HS-27A (cell line): ENCODE measurements at places on chromosomes 6 and 20.

- DNase-seq = no peak
Observed at GRCh38 chr6:28360961-28361360, 11.2 kb downstream of the ZKSCAN3 start.

DNA sequence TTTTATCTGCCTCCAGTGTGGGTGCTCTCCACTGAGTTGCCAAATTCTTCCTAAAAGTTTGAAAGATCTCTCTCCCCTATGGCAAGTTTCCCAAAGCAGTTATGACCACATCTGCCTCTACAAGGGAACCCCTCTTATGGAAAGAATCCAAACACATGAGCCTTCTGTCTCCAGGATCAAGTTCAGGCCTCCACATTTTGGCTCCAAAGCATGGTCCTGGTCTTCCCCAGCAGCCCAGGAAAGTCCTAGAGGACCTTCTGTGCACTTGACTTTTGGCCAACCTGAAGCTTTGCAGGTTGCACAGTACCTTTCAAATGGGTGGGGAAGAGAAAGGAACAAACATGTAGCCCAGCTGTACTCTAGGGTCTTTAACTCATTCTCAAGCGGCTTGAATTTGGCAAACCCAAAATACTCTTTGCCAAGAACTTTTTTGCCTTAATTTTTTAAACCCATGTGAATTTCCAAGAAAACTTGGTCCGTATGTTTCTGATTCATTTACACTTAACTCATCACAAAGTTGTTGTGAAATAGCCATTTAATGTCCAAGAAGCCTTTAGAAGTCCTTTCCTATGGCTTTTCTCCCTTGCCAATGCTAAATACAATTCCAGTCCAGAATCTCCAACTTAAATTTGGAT, 240.1 kb upstream of the TBX18 start:
- DNase-seq = no peak

DNA sequence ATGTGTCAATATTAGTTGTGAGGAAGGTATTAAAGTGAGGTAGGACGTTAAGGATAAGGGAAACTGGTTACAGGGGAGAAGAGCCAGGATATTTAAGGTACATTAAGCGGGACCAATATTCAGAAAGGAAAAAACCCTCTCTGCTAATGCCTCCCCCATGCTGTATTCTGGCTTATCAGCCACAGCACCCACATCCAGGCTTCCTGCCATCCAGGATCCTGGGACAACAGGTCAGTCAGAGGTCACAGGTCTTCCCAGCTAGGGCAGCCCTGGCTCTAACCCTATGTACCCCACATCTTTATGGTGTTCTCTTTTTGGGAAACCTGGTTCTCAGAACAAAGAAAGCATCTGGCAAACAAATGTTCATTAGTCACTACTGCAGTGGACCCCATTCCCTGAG, 5.3 kb downstream of the DDRGK1 start:
- DNase-seq = no peak

- DNase-seq = no peak
Observed at GRCh38 chr6:163395122-163395830, 19.2 kb upstream of the QKI start.

DNA sequence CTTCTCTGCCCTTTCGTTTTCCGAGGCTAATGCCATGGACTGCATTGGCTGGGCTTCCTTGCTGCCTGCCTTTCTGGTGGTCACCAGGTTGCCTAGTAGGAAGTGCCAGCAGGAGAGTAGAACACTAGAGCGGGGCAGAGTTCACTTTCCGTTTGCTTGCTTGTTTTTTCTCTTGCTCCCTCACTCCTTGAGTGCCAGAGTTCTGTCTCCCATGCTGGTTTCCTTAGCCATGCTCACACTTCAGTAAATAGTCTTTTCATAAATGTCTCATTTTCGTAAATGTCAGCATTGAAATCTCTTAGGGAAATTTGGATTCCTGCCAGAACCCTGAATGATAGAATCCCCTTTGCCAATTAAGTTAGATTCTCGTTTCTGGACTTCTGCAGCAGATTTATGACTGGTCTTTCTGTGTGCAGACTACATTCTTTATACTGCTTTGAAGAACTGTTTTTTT, 63.9 kb downstream of the FAM83B start:
- DNase-seq = no peak

- DNase-seq = no peak
Observed at GRCh38 chr6:4986999-4987398, 16.8 kb downstream of the RPP40 start.
